HFF-Myc (cell line): ENCODE measurements at places on chromosomes 2 and 18.
A peak's percentile ranks its signal among the peaks of the same experiment; 100 is the strongest.

DNA sequence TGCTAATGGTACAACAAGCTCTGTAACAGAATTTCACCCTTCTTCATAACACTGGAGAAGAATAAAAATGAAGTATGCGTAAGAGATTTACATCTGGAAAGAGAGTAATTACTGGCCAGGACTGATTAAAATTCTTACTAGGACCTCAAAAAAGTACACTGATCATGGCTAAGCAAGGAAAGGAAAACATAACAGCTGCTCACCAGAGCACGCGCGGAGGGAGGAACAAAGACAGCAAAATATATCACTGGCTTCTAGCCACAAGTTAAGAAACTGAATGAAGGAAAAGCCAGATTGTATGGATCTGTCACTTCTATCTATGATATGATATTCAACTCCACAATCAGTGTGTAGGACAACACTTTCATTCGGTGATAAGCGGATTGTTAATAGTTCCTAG lies 15.6 kb upstream of the CYTIP start:
- no peak for DNase-seq

- DNase-seq, result no peak
Measured at GRCh38 chr18:49071317-49071716, 120.6 kb upstream of the SMAD7 start.

- no peak for DNase-seq
Measured at GRCh38 chr2:185787227-185788145, 48.9 kb downstream of the FSIP2 start.

DNA sequence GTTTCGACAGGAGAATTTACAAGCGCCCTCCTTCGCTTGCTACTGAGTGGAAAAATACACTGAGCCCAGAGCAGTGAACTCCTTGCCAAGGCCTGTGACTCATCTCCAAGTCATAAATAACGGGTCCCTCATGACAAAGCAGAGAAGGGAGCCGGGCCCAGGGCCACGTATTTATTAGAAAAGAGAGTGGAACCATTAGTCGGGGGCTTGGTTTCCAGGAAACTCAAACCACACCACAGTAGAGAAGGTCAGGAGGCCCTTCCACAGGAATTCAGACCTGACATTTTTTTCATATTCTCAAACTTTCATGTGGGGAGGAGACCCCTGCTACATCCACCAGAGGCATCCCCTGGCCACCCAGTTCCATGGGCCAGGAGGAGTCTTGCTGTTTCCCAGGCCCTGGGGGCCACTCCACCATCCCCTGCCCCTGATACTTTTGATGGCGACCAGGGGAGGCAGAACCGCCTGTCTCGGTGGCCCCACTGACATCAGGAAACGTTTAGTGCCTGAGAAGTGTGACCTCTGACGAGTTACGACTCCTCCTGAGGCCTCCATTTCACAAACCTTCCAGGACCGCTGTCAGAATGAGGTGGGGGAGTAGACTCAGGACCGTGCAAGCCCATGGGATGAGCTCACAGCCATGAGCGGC lies 289.7 kb downstream of the DYSF start:
- DNase-seq, result peak; percentile 98

DNA sequence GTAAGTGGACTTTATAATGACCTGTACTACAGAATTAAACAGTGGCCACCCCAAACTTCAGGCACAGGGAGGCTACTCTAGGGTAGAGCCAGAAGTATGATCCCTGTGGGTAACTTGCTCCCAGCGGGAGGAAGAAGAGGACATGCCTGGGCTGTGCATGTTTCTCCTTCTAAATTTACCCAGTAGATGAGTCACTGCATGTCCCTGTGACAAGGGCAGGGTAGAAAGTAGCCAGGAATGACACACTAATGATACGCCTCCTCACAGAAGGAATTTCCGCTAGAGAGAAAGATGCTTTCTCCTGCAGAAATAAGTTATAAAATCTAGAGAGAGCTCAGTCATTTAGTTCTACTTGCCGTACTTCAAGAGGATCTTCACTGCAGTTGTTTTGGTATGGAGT lies 7.5 kb downstream of the ACYP2 start:
- DNase-seq, result peak; percentile 32

GRCh38 chr2:33000986-33001385 lies 54.2 kb downstream of the LTBP1 start:
- DNase-seq, result no peak

GRCh38 chr2:150716186-150716585 lies 228.7 kb upstream of the RND3 start:
- DNase-seq, result no peak

DNA sequence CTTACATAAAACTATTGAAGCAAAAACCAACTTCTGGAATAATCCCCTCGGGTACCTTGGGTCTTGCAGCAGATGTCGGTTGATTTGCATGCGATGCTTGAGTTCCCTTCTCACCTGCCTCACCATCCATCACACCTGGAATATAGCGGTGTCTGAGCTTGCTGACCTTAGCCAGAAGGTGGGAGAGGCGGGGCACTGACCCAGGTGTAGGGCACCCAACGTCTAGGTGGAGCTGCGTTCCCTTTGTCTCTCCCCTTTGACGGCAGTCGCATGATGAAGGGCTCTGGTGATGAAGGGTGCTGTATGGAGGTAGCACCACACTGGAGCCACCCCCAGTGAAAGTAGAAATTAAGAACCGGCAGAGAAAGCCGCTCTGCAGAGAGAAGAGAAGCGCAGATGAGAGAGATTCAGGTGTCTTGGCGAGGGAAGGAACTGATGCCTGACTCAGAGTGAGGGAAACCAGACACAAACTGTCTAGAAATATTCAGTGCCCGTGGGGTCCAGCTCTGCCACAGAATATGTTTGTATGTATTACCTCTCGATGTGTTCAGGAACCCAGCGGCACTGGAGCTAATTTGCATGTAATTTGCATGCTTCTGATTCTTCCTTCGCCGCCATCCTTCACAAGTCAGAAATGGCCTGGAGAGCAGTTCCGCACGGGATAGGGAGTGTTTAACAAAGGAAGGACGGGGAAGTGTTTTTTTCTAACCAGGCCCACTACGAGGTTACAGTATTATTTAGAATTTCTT lies 19.4 kb upstream of the MBP start:
- no peak for DNase-seq

GRCh38 chr2:144452989-144453336 lies 67.0 kb downstream of the ZEB2 start:
- no peak for DNase-seq

DNA sequence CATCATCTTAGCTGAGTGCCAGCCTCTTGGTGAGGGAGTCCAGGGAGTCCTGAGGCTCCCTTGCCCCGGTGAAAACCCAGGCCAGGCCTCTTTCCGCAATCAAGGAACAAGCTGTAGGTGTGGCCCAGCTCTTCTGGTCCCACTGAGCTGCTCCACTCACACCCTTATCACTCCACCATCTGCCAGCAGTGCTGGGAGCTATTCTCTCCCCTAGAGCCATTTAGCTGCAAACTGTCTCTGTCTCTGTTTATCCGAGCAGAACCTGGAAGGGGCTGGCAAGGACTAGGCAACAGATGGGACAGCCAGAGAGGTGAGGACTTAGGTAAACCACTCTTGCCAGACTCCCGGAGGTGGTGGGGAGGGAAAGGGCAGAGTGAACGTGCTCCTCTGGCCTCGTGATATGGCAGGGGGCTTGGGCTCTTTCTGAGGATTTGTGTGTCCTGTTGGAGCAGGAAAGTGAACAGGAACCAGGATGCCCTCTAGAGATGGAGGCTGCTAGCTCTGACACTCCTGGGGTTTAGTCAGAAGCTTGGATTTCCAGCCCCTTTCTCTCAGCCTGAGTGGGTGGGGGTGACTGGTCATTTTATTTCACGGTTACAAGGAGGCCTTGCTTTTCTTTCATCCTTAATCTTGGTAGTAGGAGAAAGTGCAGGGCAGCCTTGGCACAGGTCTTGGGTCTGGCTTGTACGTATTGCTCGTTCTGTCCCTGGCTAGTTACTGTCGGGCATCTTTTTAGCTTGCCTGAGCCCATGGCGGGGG lies 19.6 kb downstream of the B3GNT2 start:
- DNase-seq, result no peak

DNA sequence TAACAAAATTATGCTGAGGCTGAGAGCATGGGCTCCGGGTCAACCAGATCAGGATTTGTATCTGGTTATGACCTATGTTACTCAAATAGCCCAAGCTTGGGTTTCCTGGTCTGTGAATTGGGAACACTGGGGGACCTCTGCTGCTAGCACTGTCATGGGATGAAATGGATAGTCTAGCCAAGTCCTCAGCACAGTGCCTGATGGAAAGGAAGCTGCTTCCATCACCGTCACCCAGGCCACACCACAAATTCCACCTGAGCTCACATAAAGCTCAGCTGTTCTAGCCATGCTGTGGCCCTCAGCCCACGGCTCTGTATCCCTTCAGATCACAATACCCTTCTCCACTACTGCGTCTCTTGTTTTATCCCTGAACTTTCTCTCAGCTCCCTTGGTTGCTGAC lies 179.6 kb upstream of the SP5 start:
- no peak for DNase-seq

DNA sequence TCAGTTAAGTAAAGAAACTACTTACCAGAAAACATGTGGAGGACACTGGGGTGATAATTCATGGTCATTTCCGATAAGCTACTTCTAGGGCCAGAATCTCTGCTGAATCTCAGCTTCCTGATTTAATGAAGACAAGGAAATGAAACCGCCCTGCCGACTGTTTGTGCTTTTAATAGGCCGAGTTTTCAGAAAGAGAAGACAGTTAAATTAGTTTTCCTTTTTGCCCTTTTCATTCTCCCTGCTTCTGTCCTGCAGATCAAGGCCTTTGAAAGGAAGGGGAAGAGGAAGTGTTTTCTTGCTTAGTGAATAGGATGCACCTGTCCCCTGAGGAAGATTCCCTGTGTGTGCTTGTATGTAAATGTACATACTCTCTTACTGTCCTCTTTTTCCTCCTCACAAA lies 126.6 kb downstream of the SH3RF3 start:
- DNase-seq, result no peak

- DNase-seq, result no peak
Measured at GRCh38 chr18:3966246-3966641, 488.9 kb downstream of the DLGAP1 start.

DNA sequence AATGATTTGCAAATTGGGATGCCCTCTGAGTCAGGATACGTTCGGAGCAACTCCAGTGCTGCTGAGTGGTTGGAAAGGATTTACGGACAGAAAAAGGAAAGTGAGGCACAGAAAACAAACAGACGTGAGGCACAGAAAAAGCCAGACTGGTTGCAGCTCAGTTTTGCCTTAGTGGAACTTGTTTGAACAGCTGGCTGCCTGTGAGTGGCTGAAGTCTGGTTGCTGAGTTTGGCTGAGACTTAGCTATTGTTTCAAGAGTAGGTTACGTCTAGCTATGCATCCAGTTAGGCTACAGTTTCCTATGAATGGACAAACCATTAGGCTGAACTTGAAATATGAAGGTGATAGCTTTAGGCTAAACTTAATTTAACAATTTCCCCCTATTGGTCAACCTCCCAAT lies 256.6 kb downstream of the VAPA start:
- no peak for DNase-seq

DNA sequence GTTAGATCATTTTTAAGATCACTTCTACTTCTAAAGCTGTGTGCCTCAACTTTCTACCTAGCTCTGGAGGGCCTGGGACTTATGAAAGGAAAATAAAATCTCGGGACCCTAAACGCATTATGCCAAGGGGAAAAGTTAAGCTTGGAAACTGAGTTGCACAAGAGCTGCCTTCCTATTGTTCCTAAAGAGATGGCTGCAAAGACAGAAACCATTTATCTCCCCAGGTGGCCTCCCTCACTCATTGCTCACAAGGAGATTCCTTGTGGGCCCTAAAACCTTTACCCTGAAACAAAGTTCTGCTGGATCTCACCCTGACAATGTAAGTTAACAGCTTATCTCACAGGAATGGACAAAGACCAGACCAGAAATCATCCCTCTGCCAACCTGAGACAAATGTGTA lies 26.8 kb downstream of the TUBB6 start:
- no peak for DNase-seq

DNA sequence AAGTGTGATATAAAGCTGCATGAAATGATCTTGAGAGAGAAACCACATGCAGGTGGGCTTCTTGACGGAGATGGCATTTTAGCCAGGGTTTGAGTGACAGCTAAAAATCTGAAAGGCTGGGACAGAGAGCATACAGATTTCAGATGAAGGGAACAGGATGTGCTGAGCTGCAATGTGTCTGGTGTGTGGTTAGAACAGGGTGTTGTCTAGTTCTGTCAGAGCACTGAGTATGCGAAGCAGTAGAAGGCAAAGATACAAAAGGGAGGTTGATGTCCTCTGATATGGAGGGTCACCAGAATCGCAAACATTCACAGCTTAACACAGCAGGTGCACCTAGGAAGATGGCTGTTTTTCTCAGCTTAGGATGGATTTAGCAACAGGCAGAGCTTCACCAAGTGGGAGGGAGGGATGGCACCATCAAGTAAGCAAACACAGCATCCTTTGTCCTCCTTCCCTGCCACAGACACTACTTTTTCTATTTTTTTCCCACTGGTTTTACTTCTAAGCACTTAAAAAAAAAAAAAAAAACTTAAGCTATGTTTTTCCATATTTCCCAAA lies 182.5 kb downstream of the TMX3 start:
- no peak for DNase-seq

GRCh38 chr2:26615336-26615859 lies 25.8 kb downstream of the CIB4 start:
- DNase-seq, result no peak

DNA sequence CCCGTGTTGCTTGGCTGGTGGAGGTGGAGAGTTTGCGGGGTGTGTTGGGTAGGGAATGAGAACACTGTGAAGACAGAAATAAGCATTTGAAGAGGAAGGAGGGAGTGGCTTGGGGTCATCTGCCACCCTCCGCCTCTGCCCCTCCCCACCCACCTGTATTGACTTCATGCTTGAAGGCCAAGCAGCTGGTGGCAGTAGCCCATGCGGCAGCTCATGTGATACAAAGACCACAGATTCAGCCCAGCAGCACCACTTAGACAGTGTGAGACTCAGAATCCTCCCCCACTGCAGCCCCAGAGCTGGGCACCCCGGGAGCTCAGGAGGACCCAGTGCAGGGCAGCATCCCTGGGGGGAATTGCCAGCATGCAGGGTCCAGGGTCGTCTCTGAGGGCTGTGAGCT lies 15.4 kb downstream of the NPPC start:
- no peak for DNase-seq

GRCh38 chr2:121860033-121860757 lies 104.7 kb downstream of the TSN start:
- DNase-seq, result peak; percentile 47

GRCh38 chr2:62511636-62512035 lies 5.6 kb upstream of the TMEM17 start:
- DNase-seq, result no peak

- DNase-seq, result no peak
Measured at GRCh38 chr18:70322928-70323327, 34.1 kb downstream of the SOCS6 start.

DNA sequence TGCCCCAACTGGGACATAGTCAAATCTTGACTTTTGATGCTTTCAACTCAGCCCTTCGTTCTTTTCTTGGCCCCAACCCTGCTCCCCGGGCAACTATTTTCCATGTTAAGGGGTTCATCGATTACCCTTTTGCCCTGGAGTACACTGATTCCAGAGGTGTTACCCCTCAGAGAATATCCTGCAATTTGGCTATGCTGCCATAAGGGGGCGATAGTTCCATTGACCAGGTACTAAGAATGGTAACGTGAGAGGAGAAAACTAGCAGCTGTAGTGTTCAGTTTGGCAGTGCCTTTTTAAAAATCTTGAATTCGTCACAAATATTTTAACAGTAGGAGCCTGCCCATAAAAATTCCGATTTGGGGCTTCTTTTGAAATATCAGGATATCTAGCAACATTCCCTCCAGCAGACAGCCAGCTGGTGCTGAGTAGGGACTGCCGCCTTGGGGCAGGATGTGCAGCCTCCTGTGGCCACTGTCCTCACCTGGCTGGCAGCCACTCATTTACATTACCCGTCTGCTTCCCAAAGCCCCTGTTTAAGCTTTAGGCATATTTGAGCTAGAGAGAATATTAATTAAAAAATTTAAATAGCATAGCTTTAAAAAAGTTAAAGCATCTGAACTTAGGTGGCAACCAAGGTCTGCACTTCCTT lies 146.3 kb upstream of the SKOR2 start:
- DNase-seq, result no peak
